ENCODE measurements at places on chromosomes 7 and 10. TPM values are rescaled to one million over a fixed set of nuclear protein-coding genes. Genes with fewer than 3 reads are reported as not detected.

The FAM25C gene
- not detected for total RNA-seq

DNA sequence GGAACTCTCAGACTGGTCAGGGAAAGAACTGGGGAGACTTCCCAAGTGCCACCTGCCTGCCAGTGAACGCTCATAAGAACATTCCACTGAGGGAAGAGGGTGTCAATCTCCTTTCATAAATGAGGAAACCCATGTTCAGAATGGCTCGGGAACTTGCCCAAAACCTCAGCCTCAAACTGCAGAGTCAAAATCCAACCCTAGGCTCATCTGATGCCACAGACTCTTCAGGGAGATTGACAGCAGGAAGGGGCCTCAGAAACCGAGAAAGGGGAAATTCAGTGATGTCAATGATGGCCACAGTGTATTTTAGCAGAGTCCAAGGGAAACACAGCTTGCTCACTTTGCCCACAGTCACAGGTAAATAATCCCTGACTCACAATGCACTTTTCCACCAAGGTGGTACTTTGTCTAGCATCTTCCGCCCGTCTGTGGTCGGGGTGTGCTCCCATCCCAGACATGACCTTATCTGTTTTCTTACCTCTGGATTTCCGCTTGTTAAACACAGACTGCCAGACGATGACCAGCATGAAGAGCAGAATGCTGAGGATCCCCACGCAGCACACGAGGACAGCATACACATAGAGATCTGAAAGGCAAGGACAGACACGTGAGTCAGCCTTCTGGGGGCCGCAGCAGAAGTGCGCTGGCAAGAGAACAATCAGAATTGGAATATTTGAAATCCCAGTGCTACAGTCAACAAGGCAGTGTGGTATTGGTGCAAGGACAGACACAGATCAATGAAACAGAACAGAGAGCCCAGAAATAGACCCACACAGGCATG, 38.4 kb downstream of the VSTM4 start:
- peaks cover 2% of the 10 kb centered on the region for H3K4me1 ChIP-seq
- H3K27ac ChIP-seq = no peak overlapping the region
- H3K27me3 ChIP-seq = peaks cover 11% of the 10 kb centered on the region
- no peaks in the 10 kb centered on the region for H3K36me3 ChIP-seq
- no peak overlapping the region for H3K4me3 ChIP-seq

DNA sequence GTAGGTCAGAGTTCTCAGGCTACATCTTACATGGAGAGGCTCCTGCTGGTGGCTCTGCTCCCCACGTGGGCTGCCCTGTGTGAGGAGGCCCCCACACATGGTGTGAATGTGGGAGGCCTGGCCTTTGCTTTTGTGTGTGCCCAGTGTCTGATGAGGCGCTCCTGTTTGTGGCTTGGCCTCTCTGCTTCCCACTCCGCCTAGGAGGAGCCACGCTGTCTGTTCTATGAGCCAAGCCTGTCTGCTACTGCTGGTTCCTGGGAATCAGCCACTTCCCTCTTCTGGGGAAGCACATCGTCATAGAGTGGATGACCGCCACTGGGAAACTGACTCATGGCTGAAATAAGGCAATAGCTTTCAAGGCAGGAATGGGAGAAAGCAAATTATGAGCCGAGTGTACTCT, 87.1 kb downstream of the CYP26A1 start:
- H3K27me3 ChIP-seq = no peaks in the 10 kb centered on the region
- no peak for DNase-seq
- no peak overlapping the region for H3K4me3 ChIP-seq
- no peaks in the 10 kb centered on the region for H3K4me1 ChIP-seq
- no peaks in the 10 kb centered on the region for H3K36me3 ChIP-seq

The ASAH2 gene
- total RNA-seq = 5.0 TPM

DNA sequence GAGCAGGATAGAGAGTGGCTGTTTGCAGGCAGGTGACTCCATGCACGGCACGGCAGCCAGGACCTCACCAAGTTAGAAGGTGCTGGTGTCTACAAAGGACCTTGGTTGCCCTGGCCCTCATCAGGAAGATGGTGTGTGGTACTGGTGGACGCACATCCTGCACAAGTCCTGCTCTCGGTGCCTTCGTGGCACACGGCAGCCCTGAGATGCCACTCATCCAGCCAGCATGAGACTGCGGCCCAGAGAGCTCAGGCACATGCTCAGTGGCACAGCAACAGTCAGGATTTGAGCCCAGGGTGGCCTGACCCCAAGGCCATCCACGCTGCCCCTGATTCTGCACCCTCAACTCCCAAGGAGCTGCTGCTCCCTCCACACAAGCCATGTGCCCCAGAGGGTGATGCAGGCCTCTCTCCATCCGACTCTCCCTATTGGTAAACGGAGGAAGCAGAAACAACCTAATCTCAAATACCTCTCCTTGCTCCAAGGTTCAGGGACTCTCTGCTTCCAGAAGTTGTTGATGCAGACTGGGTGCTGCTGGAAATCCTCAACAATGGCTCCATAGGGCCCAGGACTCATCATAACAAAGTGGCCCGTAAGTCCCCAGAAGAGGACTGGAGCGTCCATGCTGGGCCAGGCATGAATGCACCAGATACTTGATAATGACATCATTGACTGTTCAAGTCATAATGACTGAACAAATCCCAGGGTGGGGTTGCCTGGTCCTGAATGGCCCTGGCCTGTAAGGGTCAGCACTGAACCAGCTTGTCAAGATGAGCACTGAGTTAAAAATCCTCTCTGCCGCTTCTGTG, 93.6 kb downstream of the ARHGAP22 start:
- H3K27me3 ChIP-seq = peaks cover 5% of the 10 kb centered on the region
- DNase-seq = no peak
- no peak overlapping the region for H3K4me3 ChIP-seq
- H3K4me1 ChIP-seq = no peaks in the 10 kb centered on the region

The SUFU gene
- total RNA-seq = 6.6 TPM

- no peak for DNase-seq
- no peak overlapping the region for H3K27ac ChIP-seq
- H3K27me3 ChIP-seq = peaks cover 2% of the 10 kb centered on the region
- H3K4me1 ChIP-seq = no peaks in the 10 kb centered on the region
Observed at GRCh38 chr10:127017541-127018297, 112.5 kb downstream of the DOCK1 start.

All from activated naive CD4-positive, alpha-beta T cell treated with anti-CD3 and anti-CD28 coated beads for 36 hours (primary cell).